Spinal cord (tissue), 10 donors: ENCODE measurements at places on chromosomes 1 and 21. TPM values are rescaled to one million over a fixed set of nuclear protein-coding genes. Genes with fewer than 3 reads are reported as not detected.

GRCh38 chr1:178344513-178345091 is 152.2 kb downstream of the CLEC20A start:
- H3K4me1 ChIP-seq = no peaks in the 10 kb centered on the region
- DNase-seq = no peak
- H3K27me3 ChIP-seq = no peaks in the 10 kb centered on the region
- no peaks in the 10 kb centered on the region for H3K36me3 ChIP-seq
- no peak overlapping the region for H3K4me3 ChIP-seq

- H3K4me3 ChIP-seq = peak overlapping the region; percentile 78
- H3K27me3 ChIP-seq = peaks cover 30% of the 10 kb centered on the region
- no peak overlapping the region for H3K27ac ChIP-seq
- H3K36me3 ChIP-seq = no peaks in the 10 kb centered on the region
- H3K4me1 ChIP-seq = peaks cover 19% of the 10 kb centered on the region
- peak; percentile 52 for DNase-seq
These were observed 992 bp downstream of the TENT5C start for GRCh38 chr1:117606649-117607430.

- no peaks in the 10 kb centered on the region for H3K4me1 ChIP-seq
- H3K27me3 ChIP-seq = no peaks in the 10 kb centered on the region
- no peak overlapping the region for H3K4me3 ChIP-seq
- no peak for DNase-seq
These were observed 55.2 kb upstream of the KIF1B start for GRCh38 chr1:10155087-10155712.

- no peaks in the 10 kb centered on the region for H3K4me1 ChIP-seq
- H3K36me3 ChIP-seq = no peaks in the 10 kb centered on the region
- no peak for DNase-seq
- no peak overlapping the region for H3K27ac ChIP-seq
- H3K4me3 ChIP-seq = no peak overlapping the region
- H3K27me3 ChIP-seq = peaks cover 2% of the 10 kb centered on the region
These were observed 5.5 kb downstream of the LEMD1 start for GRCh38 chr1:205416322-205416721.

- H3K27me3 ChIP-seq = no peaks in the 10 kb centered on the region
- no peak overlapping the region for H3K27ac ChIP-seq
- H3K36me3 ChIP-seq = no peaks in the 10 kb centered on the region
- no peaks in the 10 kb centered on the region for H3K4me1 ChIP-seq
- DNase-seq = no peak
These were observed 186.3 kb downstream of the RERE start for GRCh38 chr1:8631163-8631562.

- no peaks in the 10 kb centered on the region for H3K27me3 ChIP-seq
- peaks cover 22% of the 10 kb centered on the region for H3K36me3 ChIP-seq
- H3K4me1 ChIP-seq = peaks cover 6% of the 10 kb centered on the region
- H3K4me3 ChIP-seq = no peak overlapping the region
- no peak for DNase-seq
- no peak overlapping the region for H3K27ac ChIP-seq
These were observed 33.5 kb downstream of the GPR137B start for GRCh38 chr1:236175642-236176336.

GRCh38 chr21:40729761-40730425 is 117.1 kb downstream of the DSCAM start:
- H3K36me3 ChIP-seq = no peaks in the 10 kb centered on the region
- no peak overlapping the region for H3K27ac ChIP-seq
- no peak overlapping the region for H3K4me3 ChIP-seq
- peak; percentile 54 for DNase-seq
- H3K4me1 ChIP-seq = no peaks in the 10 kb centered on the region

GRCh38 chr1:19307794-19308508 is 4.0 kb downstream of the AKR7A2 start:
- peaks cover 55% of the 10 kb centered on the region for H3K36me3 ChIP-seq
- no peak overlapping the region for H3K27ac ChIP-seq
- DNase-seq = no peak
- no peaks in the 10 kb centered on the region for H3K27me3 ChIP-seq

- DNase-seq = no peak
- no peak overlapping the region for H3K27ac ChIP-seq
- H3K36me3 ChIP-seq = peaks cover 9% of the 10 kb centered on the region
- peaks cover 21% of the 10 kb centered on the region for H3K27me3 ChIP-seq
- peaks cover 29% of the 10 kb centered on the region for H3K4me1 ChIP-seq
These were observed 4.8 kb downstream of the S1PR1 start for GRCh38 chr1:101241485-101242225.

DNA sequence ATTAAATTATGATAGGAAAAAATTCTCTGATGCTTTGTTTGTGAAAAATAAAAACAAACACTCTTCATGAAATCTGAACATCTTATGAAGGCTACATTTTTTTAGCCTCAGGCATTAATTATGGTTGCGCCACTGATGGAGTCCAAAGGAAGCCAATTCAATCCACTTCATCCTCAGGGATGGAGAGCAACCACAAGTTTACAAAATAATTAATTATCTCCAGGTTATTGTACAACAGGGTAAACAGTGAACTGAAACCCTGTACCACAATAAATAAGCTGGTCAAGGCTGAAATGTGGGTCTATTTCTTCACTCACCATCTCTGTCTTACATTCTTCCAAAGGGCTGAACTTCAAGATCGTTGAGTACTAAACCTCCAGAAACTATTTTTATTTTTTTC is 49.2 kb downstream of the MRPL39 start:
- H3K4me1 ChIP-seq = peaks cover 10% of the 10 kb centered on the region
- no peak for DNase-seq
- no peaks in the 10 kb centered on the region for H3K27me3 ChIP-seq
- no peaks in the 10 kb centered on the region for H3K36me3 ChIP-seq
- H3K4me3 ChIP-seq = no peak overlapping the region

DNA sequence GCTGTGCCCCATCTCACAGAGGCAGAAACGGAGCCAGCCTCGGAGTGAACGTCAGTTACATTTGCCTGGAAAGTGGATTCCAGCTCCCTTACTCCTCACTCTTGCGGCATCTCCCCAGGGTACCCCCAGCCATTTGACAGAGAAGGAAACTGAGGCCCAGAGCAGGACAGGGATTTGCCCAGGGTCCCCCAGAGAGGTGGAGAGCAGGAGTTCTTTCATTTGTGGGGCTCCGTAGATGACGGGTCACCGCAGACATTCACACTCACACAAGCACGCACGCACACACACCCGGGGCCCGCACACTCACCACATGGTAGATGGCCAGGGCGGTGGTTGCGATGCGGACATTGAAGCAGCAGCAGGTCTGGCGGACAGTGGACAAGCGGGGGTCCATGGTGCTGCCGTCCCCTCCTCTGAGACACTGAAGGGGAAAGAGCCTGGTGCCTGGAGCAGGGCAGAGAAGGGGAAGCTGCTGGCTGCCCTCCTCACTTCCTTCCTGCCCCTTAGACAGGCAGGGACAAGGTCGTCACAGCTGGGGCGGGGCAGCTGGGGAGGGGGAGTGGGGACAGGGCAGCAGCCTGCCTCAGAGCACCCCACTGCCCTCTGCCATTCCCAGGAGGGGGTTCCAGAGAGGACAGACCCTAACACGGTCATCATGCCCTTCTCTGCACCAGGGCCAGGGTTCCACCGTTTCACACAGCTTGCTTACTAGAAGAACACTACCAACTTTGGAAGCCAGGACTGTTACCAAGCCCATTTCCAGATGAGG is at the start of gene LAPTM5:
LAPTM5 (minus strand) TSS at position 423 of the 769 bp plus-strand sequence; CDS start at position 394, 29 bp downstream.
- no peaks in the 10 kb centered on the region for H3K27me3 ChIP-seq
- H3K36me3 ChIP-seq = no peaks in the 10 kb centered on the region
- peaks cover 32% of the 10 kb centered on the region for H3K4me1 ChIP-seq
- peak within 1 kb of the TSS; percentile 63 for H3K27ac ChIP-seq
- DNase-seq = no peak

GRCh38 chr1:89873770-89874169 is 52.9 kb downstream of the LRRC8D start:
- no peaks in the 10 kb centered on the region for H3K27me3 ChIP-seq
- peaks cover 5% of the 10 kb centered on the region for H3K36me3 ChIP-seq
- DNase-seq = peak; percentile 15
- no peak overlapping the region for H3K27ac ChIP-seq
- no peaks in the 10 kb centered on the region for H3K4me1 ChIP-seq
- H3K4me3 ChIP-seq = no peak overlapping the region

DNA sequence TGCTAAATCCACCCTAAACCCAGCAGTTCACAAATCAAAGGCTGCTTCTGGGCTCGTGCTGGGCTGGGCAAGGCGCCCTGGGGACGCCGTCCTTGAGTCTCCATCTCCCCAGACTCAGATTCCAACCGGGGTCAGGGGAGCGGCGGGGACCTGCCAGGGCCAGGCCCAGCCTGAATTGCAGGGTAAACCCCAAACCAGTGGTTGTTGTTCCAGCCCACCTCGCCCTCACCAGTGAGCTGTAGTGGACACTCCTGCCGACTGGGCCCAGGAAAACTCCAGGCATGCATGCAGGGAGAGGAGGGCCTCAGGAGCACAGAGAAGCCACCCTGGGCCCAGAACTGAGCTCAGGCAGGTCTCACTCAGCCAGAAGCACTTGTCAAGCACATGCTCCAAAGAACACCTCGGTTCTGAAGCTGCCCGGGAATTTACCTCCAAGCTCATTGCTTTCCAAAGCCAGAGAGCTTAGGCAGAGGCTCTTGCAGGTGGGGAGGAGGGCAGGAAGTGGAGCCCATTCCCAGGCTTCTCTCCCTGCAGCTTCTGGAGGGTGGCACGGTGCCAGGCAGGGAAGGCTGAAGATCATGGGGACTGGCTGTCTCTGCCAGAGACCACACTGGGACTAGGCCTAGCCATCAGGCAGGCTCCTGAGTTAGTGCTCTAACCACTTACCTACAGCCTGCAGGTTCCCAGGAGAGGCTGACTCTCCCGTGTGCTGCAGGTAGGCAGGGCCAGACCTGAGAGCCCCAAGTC is 437.0 kb downstream of the MATN1 start:
- no peak overlapping the region for H3K27ac ChIP-seq
- H3K4me3 ChIP-seq = no peak overlapping the region
- DNase-seq = no peak
- H3K4me1 ChIP-seq = peaks cover 14% of the 10 kb centered on the region
- no peaks in the 10 kb centered on the region for H3K27me3 ChIP-seq

DNA sequence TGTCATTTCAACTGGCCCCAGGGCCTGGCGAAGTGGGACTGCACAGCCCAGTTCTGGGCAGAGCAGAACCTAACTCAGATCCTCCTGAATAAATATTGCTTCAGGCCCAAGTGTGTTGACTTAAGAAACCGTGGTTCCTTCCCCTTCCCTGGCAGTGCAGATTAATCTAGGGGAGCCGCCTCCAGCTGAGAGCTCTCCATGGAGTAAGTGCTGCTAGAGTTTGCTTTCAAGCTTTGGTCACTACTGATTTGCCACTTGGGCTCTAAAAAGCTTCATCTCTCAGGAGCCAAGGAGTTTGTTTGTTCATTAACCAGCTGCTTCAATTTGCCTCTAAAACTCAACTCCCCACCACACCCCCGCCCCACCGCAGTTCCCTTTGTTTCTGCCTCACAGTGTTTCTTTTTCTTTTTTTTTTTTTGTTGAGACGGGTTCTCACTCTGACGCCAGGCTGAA is 112.1 kb downstream of the DTL start:
- H3K4me3 ChIP-seq = no peak overlapping the region
- peaks cover 4% of the 10 kb centered on the region for H3K4me1 ChIP-seq
- no peak overlapping the region for H3K27ac ChIP-seq
- no peaks in the 10 kb centered on the region for H3K36me3 ChIP-seq

- H3K4me1 ChIP-seq = peaks cover 3% of the 10 kb centered on the region
- H3K4me3 ChIP-seq = no peak overlapping the region
- no peak for DNase-seq
- no peak overlapping the region for H3K27ac ChIP-seq
These were observed 155.2 kb downstream of the GABPA start for GRCh38 chr21:25890001-25890400.

GRCh38 chr1:66571789-66572188 is 37.8 kb downstream of the SGIP1 start:
- H3K27ac ChIP-seq = no peak overlapping the region
- no peak overlapping the region for H3K4me3 ChIP-seq
- H3K27me3 ChIP-seq = no peaks in the 10 kb centered on the region
- DNase-seq = no peak

DNA sequence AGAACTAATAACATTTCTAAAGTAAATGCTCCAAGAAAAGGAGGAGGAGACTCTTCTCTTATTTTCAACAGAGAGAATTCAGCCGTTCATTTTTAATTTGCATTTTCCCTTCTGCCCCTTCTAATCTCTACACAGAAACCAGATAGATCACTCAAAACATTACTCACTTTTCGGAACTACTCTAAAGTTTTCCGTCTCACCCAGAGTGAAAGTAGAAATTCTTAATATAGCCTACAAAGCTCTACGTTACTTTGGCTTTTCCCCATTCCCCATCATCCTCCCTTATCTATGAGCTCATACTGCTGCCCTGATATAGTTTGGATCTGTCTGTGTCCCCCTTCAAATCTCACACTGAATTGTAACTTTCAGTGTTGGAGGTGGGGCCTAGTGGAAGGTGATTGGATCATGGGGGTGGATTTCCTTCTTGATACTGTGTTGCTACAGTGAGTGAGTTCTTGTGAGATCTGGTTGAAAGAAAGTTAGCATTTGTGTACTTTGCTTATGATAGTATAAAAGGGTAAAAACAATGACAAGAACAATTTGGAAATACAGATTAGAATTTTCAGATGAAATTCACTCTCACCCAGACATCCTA is 188.2 kb downstream of the AMY1C start:
- H3K4me3 ChIP-seq = no peak overlapping the region
- H3K27ac ChIP-seq = no peak overlapping the region
- H3K36me3 ChIP-seq = no peaks in the 10 kb centered on the region
- DNase-seq = no peak
- no peaks in the 10 kb centered on the region for H3K4me1 ChIP-seq

GRCh38 chr1:189149547-189150375 is 1327.9 kb downstream of the BRINP3 start:
- no peak overlapping the region for H3K4me3 ChIP-seq
- no peaks in the 10 kb centered on the region for H3K36me3 ChIP-seq
- no peak for DNase-seq
- no peaks in the 10 kb centered on the region for H3K4me1 ChIP-seq
- no peaks in the 10 kb centered on the region for H3K27me3 ChIP-seq
- H3K27ac ChIP-seq = no peak overlapping the region

- H3K27me3 ChIP-seq = no peaks in the 10 kb centered on the region
- H3K4me3 ChIP-seq = no peak overlapping the region
- DNase-seq = no peak
These were observed 74.6 kb downstream of the SLC45A1 start for GRCh38 chr1:8392522-8392921.

- H3K27me3 ChIP-seq = no peaks in the 10 kb centered on the region
- H3K4me3 ChIP-seq = no peak overlapping the region
- H3K36me3 ChIP-seq = peaks cover 38% of the 10 kb centered on the region
- H3K27ac ChIP-seq = peak overlapping the region; percentile 44
- no peak for DNase-seq
- H3K4me1 ChIP-seq = peaks cover 13% of the 10 kb centered on the region
These were observed 24.7 kb downstream of the EPHX1 start for GRCh38 chr1:225834417-225835329.

- H3K4me1 ChIP-seq = no peaks in the 10 kb centered on the region
- H3K36me3 ChIP-seq = peaks cover 45% of the 10 kb centered on the region
- H3K27ac ChIP-seq = no peak overlapping the region
- H3K27me3 ChIP-seq = no peaks in the 10 kb centered on the region
These were observed 20.6 kb downstream of the ABCB10 start for GRCh38 chr1:229537894-229538293.

- H3K27ac ChIP-seq = no peak overlapping the region
- H3K4me1 ChIP-seq = peaks cover 31% of the 10 kb centered on the region
- H3K4me3 ChIP-seq = no peak overlapping the region
- DNase-seq = no peak
- H3K27me3 ChIP-seq = no peaks in the 10 kb centered on the region
- no peaks in the 10 kb centered on the region for H3K36me3 ChIP-seq
These were observed 67.8 kb downstream of the ITPKB start for GRCh38 chr1:226671277-226671676.

Gene DENND2C
- 9.3 TPM for total RNA-seq

Gene SLC25A34
- 0.59 TPM for total RNA-seq

Gene FHAD1
- 9.9 TPM for total RNA-seq

Gene LDLRAD1
- total RNA-seq = not detected

Gene WNT9A
- total RNA-seq = 1.9 TPM

Gene S100A5
- total RNA-seq = not detected

Gene ATP1B1
- total RNA-seq = 90.1 TPM

Gene GLMN
- total RNA-seq = 15.1 TPM

Gene PFKL
- total RNA-seq = 107 TPM

Gene CD1B
- not detected for total RNA-seq
